ENCODE measurements at places on chromosomes 3 and 15.

GRCh38 chr15:68228143-68228970 lies 1.2 kb downstream of the CLN6 start:
- DNase-seq: no peak

DNA sequence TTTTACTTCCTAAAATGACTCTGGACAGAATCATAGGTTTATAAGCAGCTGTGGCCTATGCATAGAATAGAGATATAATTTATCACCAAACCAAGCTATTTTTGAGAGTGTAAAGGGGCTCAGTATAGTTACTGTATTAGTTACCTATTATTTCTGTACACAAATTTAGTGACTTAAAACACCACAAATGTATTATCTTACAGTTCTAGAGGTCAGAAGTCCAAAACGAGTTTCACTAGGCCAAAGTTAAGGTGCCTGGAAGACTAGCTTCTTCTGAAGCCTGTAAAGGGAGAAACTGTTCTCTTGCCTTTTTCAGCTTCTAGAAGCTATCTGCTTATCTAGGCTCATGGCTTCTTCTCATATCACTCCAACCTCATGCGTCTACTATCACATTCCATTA lies 30.1 kb downstream of the CCDC54 start:
- DNase-seq: no peak

- no peak for DNase-seq
These were observed 832.2 kb downstream of the SQOR start for GRCh38 chr15:46467041-46467440.

DNA sequence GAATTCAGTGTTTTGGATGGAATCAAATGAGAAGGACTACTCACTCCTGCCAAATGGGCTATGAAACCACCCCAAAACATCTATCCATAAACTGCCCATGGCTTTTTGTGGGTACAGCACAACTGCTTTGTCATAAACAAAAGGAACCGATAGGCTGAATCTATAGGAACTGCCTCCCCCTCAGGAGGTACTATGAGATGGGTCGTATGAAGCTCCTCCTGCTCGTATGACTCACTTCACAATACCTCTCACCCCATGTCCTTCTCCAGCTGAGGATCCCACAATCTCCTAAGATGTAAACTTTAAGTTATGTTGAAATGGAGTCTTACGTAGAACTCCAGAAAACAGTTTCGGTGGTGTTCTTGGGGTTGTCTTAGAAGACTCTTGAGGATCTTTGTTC lies 129.9 kb upstream of the SAMMSON start:
- no peak for DNase-seq

DNA sequence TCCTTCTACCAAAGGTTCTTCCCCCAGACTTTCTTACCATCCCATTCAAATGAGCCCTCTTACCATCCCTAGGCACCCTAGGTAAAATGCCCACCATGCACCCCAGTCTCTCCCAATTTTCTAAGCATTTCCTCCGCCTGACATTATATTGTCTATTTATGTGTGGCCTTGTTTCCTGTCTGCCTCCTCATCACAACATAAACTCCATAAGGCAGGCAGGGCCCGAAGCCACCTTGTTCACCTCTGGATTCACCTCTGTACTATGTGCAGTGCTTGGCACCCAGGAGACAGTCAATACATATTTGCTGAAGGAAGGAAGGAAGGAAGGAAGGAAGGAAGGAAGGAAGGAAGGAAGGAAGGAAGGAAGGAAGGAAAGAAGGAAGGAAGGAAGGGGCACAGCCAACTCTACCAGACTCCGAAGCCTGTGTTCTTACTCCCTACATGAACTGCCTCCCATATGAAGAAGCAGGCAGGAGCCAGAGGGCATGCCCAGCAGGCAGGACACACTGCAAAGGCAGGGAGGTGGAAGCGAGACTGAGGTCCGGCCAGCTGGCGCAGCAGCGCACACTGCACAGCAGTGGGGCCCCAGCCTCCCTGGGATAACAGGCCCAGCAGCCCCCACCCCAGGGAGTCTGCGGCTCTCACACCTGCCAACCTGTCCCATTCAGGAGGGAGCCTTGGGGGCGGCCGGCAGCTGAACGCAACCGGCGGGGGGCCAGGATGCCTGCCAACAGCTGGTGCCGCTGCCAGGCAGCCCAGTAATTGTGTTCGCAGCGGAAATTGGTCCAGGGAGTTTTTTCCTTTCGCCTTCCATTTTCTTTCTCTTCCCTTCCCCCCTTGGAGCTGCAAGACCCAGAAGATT lies 106.0 kb upstream of the LINGO1 start:
- no peak for DNase-seq
